Fibroblast of skin of left quadriceps (primary cell): ENCODE measurements at places on chromosomes 3 and 15.
A peak's percentile ranks its signal among the peaks of the same experiment; 100 is the strongest.

- no peak for DNase-seq
Observed at GRCh38 chr15:45431511-45431910, 53.2 kb upstream of the GATM start.

GRCh38 chr3:117407317-117407716, 697.7 kb downstream of the TUSC7 start:
- DNase-seq: no peak

DNA sequence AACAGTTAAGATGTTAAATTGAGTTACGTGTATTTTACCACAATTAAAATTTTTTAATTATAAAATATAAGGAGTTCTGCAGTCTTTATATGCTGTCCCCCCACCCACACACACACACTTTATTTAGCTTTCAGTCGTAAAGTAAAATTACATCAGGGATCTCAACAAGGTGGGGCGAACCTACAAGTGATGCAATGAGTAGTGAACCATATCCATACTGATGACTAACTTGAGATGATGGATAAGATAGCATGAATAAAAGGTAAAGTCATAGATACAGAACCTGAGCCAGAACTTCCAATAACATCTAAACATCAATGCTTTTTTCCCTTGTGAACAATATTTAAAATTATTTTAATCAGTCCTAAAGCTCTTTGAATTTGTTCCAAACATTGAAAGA, 77.2 kb downstream of the VPS13C start:
- no peak for DNase-seq

GRCh38 chr3:126208606-126209256, 28.3 kb upstream of the ALDH1L1 start:
- peak; percentile 57 for DNase-seq

DNA sequence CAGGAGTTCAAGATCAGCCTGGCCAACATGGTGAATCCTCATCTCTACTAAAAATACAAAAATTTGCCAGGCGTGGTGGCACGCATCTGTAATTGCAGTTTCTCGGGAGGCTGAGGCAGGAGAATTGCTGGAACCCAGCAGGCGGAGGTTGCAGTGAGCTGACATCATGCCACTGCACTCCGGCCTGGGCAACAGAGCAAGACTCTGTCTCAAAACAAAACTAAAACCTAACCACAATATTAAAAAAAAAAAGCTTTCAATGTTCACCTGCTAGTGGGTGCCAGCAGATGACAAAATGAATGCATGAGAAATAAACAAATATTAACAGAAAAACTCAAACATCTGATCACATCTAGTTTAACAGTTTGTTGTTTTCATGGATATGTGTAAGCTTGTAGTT, 9.0 kb downstream of the SLC24A1 start:
- DNase-seq: no peak
